NK-92 treated with Interleukin-12 subunit alpha and Interleukin-12 subunit beta, amount 100 ng/mL, for 24 hours (cell line): ENCODE measurements at places on chromosomes 16 and 17.

DNA sequence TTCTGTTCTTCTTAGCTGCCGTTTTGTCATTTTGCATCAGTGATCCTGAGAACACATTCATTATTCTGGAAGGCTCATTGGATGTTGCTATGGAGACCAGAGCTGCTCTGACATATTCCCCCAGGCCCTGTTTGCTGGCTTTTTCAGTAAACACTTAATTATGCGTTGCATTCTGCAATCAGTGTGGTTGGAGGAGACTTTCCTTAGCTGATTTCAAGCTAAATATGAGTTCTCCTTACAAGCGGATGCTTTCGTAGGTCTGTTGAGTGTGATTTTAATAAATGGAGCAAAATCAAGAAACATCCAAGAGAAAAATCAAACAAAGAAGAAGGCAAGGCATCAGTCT, 38.2 kb upstream of the NUDT7 start:
- no peak for DNase-seq

DNA sequence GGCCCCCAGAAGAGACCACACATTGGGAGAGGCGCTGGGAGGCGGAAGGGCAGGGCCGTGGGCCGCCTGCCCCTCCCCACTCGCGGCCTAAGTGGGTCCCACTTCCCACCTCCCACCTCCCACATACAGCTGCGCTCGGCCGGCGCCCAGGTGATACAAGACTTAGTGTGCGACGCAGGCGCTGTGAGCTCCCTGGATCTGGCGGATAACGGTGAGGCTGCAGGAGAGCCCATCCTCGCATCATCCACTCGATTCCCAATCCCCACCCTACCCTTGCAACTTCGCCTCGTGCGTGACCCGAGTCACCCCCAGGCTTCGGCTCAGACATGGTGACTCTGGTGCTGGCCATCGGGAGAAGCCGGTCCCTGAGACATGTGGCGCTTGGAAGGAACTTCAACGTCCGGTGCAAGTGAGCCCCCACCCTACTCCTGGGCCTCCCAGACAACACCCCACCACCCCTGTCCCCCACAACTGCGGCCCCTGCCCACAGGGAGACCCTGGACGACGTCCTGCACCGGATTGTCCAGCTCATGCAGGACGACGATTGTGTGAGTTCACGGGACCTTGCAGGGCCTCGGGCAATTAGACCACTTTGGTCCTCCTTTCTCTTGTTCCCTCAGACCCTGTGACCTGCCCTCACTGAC, 3.9 kb downstream of the CARMIL2 start:
- DNase-seq, result no peak

GRCh38 chr16:3640207-3640606, 14.3 kb upstream of the DNASE1 start:
- no peak for DNase-seq

GRCh38 chr16:6969594-6969993, 363.1 kb upstream of the RBFOX1 start:
- no peak for DNase-seq
